ENCODE measurements at places on chromosomes 5 and 9.
A peak's percentile ranks its signal among the peaks of the same experiment; 100 is the strongest.

- no peak for DNase-seq
Measured at GRCh38 chr5:20213803-20214202, 225.8 kb upstream of the CDH18 start.

DNA sequence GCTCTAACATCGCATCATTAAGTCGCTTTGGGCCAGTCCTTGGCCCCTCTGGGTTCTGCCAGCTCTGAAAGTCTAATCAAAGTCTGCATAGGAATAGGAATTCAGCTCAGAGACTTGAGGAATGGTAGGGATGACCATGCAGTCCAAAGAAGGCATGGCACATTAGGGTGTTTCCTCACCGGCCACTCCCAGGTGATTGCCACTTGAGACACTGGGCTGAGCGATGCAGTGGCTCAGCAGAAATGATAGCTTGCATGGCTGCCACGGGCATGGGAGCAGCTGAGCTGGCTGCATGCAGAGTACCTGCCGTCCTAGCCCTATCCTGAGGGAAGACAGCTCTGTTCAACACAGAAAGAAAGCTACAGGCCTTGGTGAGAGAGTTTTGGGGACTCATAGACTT lies 28.8 kb downstream of the AFAP1L1 start:
- no peak for DNase-seq

GRCh38 chr9:80156756-80157472 lies 585.1 kb downstream of the TLE4 start:
- DNase-seq, result no peak

GRCh38 chr9:1231998-1232919 lies 182.1 kb downstream of the DMRT2 start:
- peak; percentile 72 for DNase-seq

DNA sequence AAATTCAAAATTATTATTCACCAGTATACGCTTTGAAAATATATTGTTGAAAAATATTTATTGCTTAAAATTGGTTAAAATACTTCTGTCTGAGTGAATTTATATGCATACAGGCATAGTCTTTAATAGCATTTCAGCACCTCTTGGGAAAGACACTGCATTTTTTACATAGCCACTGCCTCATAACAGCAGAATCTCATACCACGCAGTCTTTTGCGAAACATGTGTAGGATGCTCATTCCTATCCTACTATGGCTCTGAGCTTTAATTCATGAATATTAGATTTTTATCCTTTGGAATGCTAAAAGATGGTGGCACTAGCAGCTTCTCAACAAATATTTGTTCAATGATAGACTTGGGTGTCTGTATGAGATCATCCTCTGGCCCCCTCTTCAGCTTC lies 94.0 kb upstream of the SH3GL2 start:
- no peak for DNase-seq

DNA sequence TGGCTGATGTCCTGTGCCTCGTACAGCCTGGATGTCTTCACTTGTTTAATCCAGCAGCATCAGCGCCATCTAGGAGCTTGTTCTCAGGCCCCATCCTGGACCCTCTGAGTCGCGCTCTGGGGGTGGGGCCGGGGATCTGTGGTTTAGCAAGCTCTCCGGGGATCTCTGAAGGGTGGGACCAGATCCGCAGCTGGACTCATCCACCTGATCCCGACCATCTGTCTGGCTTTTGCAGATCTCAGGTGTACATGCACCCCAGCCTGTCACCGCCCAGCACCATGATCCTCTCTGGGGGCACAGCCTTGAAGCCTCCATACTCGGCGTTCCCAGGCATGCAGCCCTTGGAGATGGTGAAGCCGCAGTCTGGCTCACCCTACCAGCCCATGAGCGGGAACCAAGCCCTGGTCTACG lies 15.1 kb upstream of the POMT1 start:
- DNase-seq, result no peak

DNA sequence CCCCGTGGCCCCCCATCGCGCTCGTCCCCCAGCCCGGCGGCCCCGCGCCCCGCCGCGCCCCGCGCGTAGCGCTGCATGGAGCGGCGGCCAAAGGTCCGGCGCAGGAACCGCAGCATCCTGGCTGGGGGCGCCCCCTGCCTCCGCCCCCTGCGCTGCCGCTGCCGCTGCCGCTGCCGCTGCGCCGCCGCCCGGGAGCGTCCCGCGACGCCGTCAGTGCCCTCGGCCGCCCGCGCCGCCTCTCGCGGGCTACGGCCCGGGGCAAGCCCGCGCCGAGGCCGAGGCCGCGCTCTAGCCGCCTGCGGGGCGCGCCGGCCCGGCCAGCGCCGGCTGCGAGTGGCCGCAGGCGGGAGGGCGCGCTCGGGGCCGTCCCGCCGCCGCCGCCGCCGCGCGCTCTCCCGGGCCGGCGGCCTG lies 523 bp downstream of the EPB41L4B start:
- DNase-seq, result peak; percentile 64

DNA sequence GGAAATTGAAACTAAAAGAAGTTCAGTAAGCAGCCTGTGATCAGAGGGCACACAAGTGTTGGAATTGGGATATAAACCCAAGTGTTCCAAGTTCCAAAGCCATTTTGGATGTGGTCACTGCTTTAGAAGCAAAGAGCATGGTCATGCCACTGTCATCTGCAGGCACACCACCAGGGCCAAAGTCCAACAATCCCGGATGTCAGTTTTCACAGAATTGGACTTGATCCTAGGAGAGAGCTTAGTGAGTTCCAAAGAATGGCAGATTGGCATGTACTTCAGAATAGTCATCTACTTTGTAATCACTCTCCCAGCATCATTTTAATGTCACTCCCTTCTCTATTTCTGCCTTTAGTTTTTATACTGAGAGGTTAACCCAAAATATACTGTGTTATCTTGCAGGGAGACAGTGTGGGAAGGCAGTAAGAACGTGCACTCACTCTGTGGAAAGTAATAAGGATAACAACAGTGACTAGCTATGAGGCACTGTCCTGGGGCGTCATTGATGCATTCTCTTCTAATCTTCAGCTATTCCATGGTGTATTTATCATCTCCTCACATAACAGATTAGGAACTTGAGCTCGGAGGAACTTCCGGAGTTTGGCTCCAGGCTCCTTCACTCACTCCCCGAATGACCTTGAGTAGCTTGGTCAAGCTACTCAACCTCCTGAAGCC lies 388.0 kb downstream of the ACTL7B start:
- DNase-seq, result peak; percentile 16

DNA sequence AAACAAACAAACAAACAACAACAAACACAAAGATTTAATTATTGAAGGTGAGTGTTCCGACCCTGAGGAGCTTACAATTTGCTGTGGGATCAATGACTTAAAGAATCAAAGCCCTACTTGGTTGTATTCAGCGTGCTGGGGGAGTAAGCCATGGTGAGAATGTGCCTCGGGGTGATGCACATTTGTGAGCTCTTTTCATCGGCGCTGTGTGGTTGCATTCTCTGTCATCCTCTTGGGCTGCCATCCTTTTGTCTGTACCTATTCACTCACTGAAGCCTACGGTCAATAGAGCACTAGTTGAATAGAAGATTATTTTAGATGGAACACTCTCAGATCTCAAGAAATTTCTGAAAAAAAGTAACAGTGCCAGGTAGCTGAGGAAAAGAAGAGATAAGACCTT lies 203.9 kb downstream of the CTNND2 start:
- DNase-seq, result no peak

GRCh38 chr5:169838688-169839087 lies 141.6 kb downstream of the INSYN2B start:
- DNase-seq, result no peak

- no peak for DNase-seq
Measured at GRCh38 chr5:135243556-135244285, 155.3 kb downstream of the MACROH2A1 start.

DNA sequence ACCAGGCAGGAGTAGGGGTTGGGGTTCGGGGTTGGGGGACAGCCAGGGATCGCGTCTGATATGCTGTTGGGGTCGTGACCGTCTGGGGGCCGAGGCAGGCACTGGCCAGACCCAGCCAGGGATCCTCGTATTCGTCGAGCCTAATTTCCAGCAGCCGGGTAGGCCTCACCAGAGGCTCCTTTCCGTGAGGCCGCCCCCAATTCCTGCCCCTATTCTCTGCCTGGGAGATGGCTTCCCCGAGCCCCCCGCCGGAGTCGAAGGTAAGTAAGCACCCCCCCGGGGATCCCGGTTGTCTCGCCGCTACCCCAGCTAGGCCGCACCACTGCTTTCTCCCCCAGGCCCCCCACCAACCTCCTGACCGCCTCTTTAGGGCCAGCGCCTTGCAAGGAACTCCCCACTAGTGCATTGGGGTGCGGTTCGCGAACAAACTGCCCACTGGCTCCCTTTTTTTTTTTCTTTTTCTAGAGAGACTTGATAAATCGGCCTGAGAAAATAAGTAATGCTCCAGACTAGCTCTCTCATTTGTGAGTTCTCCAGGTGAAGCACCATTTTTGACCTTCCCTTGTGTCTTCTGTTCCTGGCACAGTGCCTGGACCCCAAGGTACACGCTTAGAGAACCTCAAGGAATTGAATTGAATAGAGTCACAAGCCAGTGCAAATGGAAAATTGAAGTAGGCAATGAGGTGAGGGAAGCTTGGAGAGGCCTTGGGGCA lies 435 bp downstream of the ZNF189 start:
- DNase-seq, result no peak

DNA sequence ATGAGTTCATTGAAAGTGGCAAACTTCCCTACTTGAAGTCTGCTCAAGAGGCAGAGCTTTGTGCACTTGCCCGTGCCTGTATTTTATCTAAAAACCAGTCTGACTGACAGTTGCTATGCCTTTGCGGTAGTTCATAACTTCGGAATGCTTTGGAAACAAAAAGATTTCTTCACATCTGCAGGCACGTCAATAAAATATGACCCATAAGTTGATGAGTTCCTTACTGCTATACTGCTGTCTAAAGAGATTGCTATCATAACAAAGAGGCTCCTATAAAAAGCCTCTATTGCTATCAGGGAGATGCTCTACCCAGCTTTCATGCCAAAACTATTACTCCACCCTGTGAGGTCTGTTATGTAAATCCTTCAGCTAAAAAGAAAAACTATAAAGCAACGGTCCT lies 25.4 kb upstream of the RNF20 start:
- DNase-seq, result peak; percentile 17

- DNase-seq, result no peak
Measured at GRCh38 chr5:177220576-177220975, 82.9 kb downstream of the RAB24 start.

GRCh38 chr5:138280915-138281314 lies 6.5 kb upstream of the GFRA3 start:
- no peak for DNase-seq

DNA sequence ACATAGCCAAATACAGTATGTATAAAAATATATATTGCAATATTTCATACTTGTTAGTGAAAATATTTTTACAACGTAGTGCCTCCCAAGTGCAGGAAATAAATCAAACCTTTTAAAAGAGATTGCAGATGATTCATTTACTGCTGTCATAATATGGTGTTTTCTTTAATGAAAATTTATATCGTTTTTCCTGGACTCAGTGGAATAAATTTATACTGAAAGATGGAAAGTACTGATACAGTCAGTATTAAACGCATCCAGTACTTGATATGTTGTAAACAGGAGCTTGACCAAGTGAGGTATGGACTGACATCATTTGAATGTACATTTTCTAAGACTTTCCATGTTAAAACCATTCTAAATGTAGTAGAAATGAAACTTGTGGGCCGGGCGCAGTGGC lies 143.4 kb upstream of the ZNF608 start:
- DNase-seq, result no peak

GRCh38 chr9:82284758-82285157 lies 296.2 kb downstream of the SPATA31D1 start:
- DNase-seq, result peak; percentile 13

GRCh38 chr5:154300207-154300883 lies 109.8 kb downstream of the GALNT10 start:
- DNase-seq, result no peak

DNA sequence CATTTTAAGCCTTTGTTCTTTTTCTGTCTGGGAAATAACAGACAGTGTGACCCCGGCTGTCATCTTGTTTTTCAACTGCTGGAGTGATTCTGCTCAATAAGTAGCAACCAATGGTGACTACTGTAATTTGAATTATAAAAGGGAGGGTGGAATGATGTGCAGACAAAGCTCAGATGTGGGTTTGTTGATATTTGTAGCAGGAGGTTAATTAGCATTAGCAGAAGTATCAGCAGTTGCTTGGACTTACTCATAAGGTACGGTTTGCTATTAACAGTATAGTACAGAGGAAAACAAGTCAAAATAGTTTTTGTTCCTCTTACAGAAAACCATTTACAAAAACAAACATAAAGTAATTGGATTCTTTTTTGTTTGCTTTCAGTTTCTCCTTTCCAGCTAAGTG lies 140.4 kb downstream of the TUSC1 start:
- no peak for DNase-seq

- no peak for DNase-seq
Measured at GRCh38 chr9:81549500-81550206, 139.7 kb downstream of the TLE1 start.

Data from GM03348 (cell line).